ENCODE measurements at places on chromosomes 3 and 15.

DNA sequence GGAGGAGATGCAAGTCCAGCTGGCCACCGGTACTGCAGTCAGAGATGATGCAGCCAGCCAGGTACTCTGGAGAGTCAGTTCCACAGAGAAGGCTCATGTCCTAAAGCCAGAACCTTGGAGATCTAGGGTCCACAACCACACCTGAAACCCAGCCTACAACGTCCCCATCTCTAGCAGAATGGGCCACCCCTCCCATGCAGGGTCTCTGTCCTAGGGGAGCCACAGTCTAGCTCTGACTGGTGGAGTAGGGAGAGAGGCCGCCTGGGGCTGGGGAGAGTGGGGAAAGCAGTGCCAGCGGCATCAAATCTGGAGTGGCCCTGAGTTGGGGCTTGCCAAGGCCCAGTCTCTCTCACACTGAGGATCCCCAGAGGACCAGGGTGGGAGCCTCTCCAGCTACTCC, 43.5 kb downstream of the PTH1R start:
- DNase-seq: no peak

- DNase-seq: no peak
These were observed 234.3 kb downstream of the GAP43 start for GRCh38 chr3:115857518-115858136.

- DNase-seq: no peak
These were observed 13.8 kb upstream of the TEX264 start for GRCh38 chr3:51657234-51657633.

DNA sequence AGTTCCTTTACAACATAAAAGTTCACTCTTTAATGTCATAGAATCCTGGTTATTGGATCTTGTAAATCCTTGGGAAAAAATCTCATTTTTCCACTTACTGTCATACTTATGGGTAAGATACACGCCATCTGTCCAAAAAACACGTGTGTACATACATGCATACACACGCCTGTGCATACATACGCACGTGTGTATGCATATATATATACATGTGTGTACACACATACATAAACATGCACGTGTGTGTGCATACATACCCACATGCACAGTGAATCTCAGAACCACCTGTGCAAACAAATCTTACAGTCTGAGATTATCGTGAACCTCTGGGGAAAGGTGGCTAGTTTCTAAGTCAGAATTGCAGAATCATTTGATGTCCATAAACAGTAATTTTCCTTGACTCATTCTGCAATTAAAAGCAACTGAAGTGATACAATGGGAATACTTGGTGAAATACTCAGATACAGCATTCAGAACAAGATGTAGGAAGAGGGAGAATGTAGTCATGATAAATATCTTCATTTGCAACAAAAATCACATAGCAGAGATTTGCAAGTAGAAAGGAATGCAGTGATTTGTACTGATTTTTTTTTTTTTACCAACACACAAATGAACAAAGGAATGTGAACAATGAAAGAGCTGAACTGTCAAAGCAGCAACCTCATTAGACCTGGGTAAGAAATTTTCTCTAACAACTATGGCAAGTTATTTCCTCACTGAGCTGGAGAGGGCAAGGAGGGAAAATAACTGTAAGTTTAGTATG, 160.6 kb upstream of the POU1F1 start:
- no peak for DNase-seq

DNA sequence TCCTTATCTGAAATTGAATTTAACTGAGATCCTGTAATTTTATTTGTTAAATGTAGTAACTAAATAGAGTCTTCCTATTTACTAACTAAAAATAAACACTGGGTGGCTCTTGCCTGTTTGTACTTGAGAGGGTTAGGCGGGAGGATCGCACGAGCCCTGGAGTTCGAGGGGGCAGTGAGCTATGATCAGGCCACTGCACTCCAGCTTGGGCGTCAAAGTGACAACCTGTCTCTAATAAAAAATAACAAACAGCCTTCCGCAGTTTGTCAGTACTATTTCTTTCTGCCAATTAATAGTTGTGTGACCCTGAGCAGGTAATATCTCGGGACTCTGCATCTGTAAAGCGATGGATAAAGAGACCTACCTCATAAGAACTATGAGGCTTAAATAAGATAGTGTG, 768 bp upstream of the PDE12 start:
- no peak for DNase-seq

DNA sequence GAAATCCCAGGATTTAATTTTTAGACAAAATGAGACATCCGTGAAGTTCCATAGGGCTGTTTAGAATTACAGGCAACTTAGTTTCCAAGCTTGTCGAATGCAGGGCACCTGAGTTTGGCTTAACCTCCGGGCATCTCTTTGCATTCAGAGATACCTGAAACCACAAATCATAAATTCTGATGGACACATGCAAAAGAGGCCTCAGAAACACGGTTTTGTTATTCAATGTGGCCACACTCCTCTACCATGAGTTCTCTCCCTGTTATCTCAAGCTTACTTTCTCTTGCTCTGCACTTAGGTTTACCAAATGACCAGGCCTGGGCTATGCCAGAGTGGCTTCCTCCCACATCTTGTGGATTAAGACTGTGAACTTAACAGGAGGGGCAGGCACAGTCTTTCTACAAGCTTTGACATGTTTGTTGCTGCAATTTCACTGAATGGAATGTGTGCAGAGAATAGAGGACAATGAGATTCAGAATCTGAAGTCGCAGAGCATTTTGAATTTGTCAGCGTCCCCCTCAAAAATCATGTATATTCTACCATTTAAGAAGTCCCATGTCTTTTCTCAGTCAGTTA, 137.7 kb downstream of the TPRG1 start:
- DNase-seq: no peak

DNA sequence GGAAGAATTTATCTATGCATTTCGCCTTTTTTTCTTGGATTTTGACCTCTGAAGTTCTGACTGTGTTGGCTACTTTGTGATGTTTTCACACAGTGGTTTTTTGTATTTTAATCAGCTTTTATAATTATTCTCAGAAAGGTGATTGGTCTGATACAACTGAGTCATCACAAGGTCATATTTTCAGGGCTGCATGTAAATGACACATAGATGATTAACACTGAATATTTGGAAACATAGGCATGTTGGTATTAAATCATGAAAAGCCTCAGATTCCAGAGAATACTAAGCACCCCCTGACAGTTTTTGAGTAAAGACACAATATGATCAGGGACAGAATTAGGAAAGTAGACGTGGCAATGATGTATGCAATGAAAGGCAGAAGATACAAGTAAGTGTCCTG, 175.5 kb upstream of the SLCO3A1 start:
- DNase-seq: no peak

DNA sequence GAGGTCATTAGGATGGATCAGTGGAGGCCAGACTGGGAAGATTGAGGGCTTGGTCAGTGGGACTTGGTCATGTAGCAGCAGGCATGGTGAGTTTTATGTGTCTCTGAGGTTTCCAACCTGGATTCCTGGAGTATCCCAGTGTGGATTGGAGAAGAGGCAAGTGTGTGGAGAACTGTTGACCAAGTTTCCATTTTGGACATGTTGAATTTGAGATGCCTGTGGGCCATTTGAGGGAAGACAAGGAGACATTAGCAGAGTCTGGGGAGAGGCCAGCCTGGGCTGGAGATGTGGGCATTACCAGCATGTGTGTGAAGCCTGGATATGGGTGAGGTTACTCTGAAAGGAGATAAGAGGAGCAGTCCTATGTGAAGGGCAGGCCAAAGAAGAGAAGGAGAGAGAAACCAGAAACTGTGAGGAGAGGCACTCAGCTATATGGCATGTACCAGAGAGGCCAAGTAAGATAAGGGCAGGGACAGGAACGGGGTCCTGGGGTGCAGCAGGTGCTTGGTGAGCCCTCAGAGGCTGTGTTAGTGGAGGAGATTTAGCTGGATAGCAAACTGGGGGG, 4.3 kb downstream of the SLC25A38 start:
- no peak for DNase-seq

- DNase-seq: no peak
These were observed 76.0 kb downstream of the TMCO5A start for GRCh38 chr15:38010395-38010794.

- DNase-seq: no peak
These were observed 666 bp downstream of the MAPKBP1 start for GRCh38 chr15:41774882-41775417.

DNA sequence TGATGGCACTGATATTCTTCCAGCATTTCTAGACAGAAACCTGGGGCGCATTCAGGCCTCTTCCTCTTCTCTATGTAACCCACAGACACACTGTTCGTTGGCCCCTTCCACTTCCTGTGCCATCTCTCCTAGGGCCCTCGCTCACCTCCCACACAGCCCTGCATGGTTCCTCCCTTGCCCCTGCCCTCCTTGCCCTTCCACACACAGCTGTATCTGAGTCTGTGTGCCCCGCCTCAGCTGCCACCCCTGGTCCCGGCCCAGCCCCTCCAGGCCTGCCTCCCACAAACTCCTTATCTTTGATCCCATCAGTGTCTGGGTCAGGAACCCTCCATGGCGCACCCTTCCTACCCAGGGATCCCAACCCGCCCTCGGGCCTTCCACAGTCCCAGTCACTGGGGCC, 37.9 kb downstream of the RAB6B start:
- no peak for DNase-seq
